ENCODE measurements at places on chromosomes 2 and 18. TPM values are rescaled to one million over a fixed set of nuclear protein-coding genes. Genes with fewer than 3 reads are reported as not detected.

DNA sequence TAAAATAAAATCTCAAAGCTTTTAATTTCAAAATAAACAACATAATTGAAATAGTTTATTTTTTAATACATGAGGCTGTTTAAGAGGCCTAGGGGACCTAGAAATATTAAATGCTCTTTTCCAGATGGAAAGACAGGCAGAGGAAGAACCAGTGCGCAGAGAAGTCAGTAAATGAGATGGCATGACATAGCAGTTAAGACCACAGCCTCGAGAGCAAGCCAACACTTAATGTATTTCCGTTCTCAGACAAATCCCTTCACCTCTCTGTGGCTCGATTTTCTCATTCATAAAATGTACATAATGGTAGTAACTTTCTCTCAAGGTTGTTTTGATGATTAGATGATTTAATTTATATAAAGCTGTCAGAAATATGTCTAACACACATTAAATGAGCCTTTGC lies 405.1 kb upstream of the CWC22 start:
- DNase-seq, result no peak

GRCh38 chr2:234714711-234715110 lies 217.8 kb upstream of the ARL4C start:
- no peak for DNase-seq

DNA sequence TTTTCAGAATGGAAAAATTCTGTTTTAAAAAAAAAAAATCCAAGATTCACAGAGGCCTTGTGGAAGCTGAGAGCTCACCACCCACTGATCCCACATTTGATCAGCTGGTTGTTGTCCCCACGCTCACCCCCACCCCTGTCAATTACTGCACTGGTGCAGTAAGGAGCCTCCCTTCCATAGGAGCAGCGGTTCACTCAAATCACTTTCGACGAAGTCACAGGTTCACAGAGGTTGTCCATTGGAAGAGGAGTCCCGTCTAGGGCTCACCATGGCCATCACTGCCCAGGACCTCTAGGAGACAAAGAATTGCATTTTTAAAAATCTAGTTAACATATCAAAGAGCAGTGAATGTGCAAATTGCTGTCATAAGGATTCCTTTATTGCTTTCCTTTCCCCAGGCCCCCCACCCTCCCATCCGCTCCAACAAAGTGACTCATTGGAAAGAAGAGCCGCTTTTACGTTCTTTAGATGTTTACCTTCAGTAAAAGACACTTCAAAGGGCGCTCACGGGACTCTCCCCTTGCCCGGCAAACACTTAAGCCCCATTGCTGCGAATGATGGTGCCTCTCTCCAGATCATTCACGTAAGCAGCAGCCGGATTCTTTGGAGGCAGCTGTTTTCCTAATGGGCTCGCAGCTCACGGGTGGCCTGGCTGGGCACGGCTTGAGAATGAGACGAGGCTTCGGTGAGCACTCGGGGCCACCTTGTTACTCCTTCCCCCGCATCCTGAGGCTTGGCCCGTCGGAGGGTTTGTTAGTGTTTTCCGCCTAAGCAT lies 165.5 kb upstream of the SALL3 start:
- no peak for DNase-seq

- no peak for DNase-seq
These were observed 21.9 kb upstream of the ID2 start for GRCh38 chr2:8659735-8660492.

DNA sequence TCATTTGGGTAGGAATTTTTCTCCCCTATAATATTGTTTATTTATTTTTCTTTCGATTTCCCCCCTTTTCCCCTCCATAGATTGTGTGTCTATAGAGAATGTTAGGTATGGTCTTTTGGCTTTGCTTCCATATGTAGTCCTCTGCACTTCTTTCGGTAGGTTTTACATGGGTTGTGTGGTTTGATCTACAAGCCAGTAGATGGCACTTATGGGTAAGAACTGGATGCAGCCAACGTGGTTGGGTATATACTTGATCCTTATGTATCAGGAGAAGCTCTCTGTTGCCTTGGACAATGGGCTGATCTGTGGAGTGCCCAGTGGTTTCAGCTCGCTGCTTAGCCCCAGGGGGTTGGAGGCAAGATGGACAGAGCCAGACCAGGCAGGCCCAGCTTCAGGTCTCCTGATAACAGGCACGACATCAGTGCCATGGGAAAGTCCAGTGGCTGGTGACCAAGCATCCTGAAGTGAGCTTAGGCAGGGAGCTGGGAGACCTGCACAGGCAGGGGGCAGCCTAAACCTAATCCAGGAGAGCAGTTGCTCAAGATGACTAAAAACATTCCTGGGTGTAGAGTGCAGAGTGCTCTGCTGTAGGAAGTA lies 488.3 kb downstream of the CCDC85A start:
- DNase-seq, result no peak

The TEX261 gene
- total RNA-seq, result 43.3 TPM

The SCG2 gene
- total RNA-seq, result not detected
